Cortex of kidney (tissue), 1 donor: ENCODE measurements at places on chromosomes 7 and 10.

GRCh38 chr10:79422178-79422892, 23.1 kb downstream of the ZCCHC24 start:
- no peak for DNase-seq

- no peak for DNase-seq
These were observed 96.5 kb upstream of the DKK1 start for GRCh38 chr10:52217531-52217930.

GRCh38 chr10:69692891-69693290, 62.8 kb downstream of the FAM241B start:
- no peak for DNase-seq

DNA sequence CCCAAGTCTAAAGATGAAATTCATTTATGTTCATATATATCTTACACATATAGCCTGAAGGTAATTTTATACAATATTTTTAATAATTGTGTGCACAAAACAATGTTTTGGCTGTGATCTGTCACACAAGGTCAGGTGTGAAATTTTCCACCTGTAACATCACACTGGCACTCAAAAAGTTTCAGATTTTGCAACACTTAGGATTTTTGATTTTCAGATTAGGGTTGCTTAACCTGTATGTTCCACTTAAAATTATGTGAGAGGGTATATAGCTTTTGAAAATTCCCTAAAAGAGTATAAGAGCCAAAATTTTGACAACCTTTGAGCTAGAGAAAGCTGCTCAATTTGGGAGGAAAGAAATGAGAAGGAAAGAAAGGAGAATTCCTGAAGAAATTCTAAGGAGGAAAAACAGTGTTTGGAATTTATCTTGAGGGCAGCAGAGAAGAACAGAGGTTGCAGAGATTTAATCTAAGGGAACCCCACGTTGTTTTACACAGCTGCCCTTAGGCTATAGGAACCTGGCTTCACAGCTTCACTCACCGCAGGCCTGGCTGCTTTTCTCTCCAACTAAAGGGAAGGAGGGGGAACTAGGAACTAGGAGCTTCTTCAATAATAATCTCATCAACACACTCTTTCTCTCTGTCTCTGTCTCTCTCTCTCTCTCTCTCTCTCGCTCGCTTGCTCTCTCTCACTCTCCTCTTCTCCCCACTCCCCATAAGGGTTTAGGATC, 8.5 kb downstream of the VOPP1 start:
- no peak for DNase-seq

GRCh38 chr10:31194986-31195385, 124.0 kb upstream of the ZEB1 start:
- DNase-seq, result no peak

DNA sequence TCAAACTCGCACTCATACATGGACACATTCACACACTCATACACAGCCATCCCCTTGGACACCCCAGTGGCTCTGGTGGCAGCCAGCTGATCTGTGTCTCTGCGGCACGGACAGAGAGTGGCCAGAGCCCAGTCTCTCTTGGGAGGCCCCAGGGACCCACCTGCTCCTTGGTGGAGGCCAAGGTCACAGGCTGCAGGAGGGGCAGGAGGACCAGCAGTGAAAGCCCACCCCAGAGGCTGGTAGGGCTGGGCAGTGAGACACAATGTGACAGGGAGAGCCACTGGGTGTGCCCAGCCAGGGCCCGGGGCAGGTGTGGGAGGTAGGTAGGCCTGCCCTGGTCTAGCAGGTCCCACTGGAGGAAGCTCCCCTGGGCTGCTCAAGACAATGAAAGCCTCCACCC, 18.5 kb downstream of the SHH start:
- DNase-seq, result no peak

DNA sequence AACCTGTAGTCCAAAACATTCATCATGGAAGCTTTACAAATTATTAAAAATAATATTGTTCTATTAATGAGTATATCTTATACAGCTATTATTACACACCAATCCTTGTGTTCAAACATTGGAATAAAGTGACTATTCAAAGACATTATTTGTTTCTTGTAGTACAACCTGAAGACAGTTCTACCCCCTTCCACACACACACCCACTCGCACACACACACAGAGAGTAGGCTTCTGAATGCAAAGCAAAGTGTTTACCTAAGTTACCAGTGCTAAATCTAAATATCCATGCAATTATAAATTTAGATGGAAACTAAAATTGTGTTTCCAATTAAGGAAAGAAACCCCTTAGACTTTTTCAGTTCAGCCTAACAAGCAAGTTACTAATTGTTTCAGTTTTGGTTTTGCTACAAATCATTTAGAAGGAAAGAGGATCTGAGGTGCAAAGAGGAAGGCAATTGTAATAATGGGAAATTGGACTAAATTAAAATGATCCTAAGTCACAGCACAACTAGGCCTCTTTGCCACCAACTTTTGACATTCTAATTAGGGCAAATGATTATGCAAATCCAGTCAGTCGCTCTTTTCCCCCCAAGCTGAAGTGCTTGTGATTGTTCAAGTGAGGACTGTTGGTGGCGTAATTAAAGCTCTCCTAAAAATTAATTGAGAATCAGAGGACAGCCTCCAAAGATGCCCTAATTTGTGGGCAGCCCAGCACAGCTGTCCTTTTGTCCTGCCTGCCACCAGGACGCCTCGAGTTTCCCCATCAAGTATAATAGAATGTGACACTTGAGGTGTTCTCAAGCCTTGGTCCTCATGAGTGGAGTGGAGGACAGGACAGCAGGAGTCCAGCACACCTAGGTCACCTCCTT, 19.9 kb upstream of the ATOH7 start:
- no peak for DNase-seq

DNA sequence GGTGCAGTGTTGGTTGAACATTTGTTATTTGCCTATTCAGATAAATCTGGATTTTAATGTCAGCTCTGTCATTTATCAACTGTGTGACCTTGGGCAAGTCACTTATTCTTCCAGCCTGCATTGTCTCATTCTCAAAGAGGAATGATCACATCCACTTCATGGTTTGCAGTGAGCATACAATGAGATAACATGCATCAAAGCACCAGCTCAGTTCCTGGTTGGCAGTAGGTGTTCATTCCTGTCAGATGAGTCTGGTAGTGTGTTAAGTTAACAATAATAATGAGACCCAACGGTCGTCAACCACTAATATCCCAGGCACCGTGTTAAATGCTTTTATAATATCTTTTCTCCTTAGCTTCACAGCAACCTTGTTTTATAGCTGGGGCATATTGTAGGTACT, 137.3 kb downstream of the SORCS3 start:
- DNase-seq, result no peak

DNA sequence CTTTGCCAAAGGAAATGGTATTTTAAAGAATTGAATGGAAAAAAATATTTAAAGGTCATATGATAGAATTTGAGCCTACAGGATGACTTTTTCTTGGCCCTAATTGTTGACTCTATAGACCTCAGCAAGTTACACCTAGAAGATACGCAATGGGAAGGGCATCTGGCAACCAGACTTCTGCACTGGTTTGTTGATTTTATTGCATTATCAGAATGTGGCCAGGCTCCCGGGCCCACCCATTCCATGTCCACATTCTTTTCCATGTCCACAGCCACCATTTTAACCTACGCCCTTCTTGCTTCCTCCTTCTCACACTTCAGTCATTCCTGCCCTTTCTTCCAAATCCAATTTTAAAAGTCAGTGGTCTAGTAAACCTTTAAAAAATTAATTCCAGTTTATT, 738.4 kb downstream of the SUGCT start:
- no peak for DNase-seq

GRCh38 chr7:134757938-134758337, 21.5 kb upstream of the CALD1 start:
- no peak for DNase-seq

- DNase-seq, result no peak
These were observed 301.6 kb upstream of the HPS1 start for GRCh38 chr10:98748298-98748697.

- no peak for DNase-seq
These were observed 8.3 kb downstream of the MDFIC start for GRCh38 chr7:114930107-114930661.

DNA sequence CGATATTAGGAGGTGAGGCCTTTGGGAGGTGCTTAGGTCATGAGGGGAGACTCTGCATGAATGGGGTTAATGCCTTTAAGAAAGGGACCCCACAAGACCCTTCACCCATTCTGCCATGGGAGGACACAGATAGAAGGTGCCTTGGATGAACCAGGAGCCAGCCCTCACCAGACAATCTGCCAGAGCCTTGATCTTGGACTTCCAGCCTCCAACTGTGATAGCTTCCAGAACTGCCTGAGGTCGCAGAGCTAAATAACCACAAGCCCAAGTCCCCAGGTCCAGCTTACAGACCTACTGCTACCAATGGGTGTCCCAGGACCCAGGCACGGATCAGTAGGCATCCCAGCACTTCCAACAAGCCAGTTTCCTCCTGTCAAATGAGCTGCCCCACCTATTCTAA, 37.5 kb downstream of the TNS3 start:
- no peak for DNase-seq

GRCh38 chr7:52325237-52325636, 710.2 kb upstream of the POM121L12 start:
- no peak for DNase-seq

DNA sequence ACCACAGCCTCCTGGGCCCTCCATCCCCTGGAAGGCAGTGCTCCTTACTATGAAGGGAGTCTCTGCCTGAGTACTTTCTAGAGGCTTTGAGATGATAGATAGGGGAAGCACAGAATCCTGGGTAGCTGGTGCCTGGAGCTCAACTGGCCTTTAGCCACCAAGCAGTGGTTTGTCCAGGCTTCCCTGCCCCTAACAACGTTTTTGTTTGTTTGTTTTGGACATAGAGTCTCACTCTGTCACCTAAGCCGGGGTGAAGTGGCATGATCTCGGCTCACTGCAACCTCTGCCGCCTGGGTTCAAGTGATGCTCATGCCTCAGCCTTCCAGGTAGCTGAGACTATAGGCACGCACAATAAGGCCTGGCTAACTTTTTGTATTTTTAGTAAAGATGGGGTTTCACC, 289.4 kb downstream of the PLXNA4 start:
- DNase-seq, result no peak

GRCh38 chr10:82402906-82403401, 528.0 kb downstream of the NRG3 start:
- no peak for DNase-seq

DNA sequence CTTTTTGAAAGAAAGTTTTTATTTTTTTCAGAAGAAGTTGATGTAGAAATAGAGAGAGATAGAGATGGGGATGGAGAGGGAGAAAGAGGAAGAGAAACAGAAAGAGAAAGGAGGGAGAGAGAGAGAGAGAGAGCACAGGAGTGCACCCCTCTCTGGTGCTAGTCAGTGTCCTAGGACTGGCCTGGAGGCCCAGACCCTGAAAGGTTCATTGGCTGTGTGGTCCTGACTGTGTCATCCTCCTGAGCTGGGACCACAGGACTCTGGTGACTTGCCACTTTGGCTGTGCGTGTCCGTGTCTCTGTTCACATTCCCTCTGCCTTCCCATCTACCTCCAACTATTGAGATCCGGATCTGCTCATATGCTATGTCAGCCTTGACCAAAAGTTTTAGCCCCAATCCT, 62.1 kb upstream of the SHH start:
- no peak for DNase-seq

DNA sequence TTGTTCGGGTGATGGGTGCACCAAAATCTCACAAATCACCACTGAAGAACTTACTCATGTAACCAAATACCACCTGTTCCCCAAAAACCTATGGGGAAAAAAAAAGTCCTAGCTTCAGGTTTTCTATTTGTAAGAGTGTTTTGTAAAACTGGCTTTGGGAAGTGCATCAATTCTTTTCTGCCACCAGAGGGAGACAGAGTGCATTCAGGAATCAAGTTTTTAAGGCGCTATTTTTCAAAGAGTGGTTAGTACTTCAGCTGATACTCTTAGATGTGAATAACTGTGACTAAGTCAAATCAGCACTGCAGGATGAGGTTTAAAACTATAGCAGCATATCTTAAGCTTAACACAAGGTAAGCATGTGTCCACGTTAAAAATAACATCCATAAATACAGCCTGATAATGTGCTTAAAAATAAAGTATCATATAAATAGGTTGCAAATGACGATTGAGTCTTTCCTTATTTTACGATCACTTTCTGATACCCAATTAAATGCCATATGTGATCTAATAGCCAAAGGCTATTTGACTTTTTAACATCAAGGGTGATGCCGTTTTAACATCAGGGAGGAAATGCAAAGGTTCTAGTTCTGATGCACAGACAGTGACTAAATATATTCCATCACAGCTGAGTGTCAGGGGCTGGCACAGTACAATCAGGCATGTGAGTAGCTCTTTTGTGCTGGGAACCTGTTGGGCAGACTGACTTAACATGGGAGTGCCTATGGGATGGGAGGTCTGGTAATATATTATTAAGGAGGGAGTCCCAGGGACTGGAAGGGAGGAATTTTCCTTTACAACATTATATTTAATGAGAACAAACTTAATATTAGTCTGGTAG, 10.6 kb upstream of the LYZL2 start:
- no peak for DNase-seq

DNA sequence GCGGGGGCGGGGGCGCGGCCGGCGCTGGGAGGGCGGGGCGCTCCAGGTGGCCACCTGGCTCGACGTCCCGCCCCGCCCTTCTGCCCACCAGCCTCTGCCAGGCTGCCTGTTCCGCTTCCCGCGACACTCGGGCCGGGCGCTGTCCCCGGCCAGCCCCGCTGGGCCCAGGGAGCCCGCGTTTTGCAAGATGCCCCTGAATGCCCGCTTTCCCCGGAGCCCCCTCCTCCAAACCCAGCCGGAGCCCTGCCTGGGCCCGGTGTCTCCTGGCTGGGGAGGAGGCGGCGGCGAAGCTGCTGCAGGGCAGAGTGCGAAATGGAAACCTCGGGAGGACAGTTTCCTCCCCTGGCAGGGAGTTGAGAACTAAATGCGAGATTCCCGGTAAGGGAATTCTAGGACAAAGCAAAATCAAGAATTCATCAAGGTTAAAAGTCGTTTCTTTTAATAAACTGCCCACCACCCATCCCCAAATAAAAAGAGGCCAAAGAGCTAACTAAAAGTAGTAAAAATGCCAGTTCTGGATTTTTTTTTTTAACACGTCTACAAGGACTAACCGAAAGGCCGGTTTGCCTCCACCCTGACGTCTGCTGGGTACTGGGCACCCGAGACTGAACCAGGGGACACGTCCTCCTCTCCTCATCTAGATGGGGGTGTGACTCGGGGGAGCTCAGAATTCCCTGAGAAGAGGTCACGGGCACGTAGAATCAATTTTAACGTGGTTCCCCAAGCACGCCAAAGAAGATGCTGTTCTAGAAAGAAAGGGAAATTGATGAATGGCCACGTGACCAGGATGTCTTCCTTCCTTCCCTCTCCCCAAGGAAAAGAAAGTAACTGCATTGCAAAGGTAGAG, 200.4 kb upstream of the NFE2L3 start:
- DNase-seq, result no peak

DNA sequence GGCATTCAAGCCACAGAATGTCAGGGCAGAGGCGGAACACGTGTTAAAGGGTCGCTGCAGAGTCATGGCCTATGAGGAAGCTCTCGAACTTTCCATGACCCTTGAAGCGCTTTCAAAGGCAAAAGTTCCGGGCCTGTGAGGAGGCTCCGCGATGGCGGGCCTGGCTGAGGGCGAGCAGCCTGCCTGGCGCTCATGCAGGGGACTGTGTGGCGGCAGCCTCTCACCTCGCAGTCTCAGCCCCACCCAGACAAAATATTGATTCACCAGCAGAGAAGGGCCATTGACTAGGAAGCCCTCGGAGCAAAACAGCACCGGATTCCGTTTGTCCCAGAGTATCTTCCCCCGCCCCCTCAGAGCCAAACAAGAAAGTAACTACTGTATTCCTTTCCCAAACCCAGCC, 12.8 kb upstream of the CNNM1 start:
- DNase-seq, result no peak
